ENCODE measurements at places on chromosomes 6 and 20. TPM values are rescaled to one million over a fixed set of nuclear protein-coding genes. Genes with fewer than 3 reads are reported as not detected.

Gene SLC13A3
- polyA plus RNA-seq = 21.5 TPM

Gene SHLD1
- 10.2 TPM for polyA plus RNA-seq

Gene ADGRG6
- 26.8 TPM for polyA plus RNA-seq

Gene DDX39B
- 483 TPM for polyA plus RNA-seq

Gene MANEA
- polyA plus RNA-seq = 31.3 TPM

Gene OPRM1
- not detected for polyA plus RNA-seq

Gene AKAP7
- polyA plus RNA-seq = 13.3 TPM

Gene TGM2
- polyA plus RNA-seq = 36.9 TPM

Gene SEMG1
- not detected for polyA plus RNA-seq

Gene GPLD1
- polyA plus RNA-seq = 3.5 TPM

Gene HRH3
- 0.21 TPM for polyA plus RNA-seq

Gene ZFP57
- polyA plus RNA-seq = 0.24 TPM

Gene NRN1
- 7.7 TPM for polyA plus RNA-seq

Gene EPPIN
- polyA plus RNA-seq = 0.52 TPM

Gene CEP57L1
- 28.9 TPM for polyA plus RNA-seq

Gene LTA
- 0.39 TPM for polyA plus RNA-seq

Gene TULP1
- polyA plus RNA-seq = 1.6 TPM

Gene VTA1
- 65.0 TPM for polyA plus RNA-seq

Gene MYCT1
- 21.8 TPM for polyA plus RNA-seq

Gene CCN6
- 3.9 TPM for polyA plus RNA-seq

Gene SLC32A1
- 0.89 TPM for polyA plus RNA-seq

Gene CRISP2
- 0.16 TPM for polyA plus RNA-seq

Gene TRAM2
- polyA plus RNA-seq = 50.2 TPM

Gene MRPS18B
- 66.8 TPM for polyA plus RNA-seq

Gene CARMIL1
- polyA plus RNA-seq = 105 TPM

Gene TBPL1
- polyA plus RNA-seq = 43.5 TPM

Gene AK9
- 13.0 TPM for polyA plus RNA-seq

Gene ECT2L
- 0.25 TPM for polyA plus RNA-seq

Gene RAD21L1
- not detected for polyA plus RNA-seq

Gene TCF21
- 153 TPM for polyA plus RNA-seq
